ENCODE measurements at places on chromosomes 5 and 9. TPM values are rescaled to one million over a fixed set of nuclear protein-coding genes. Genes with fewer than 3 reads are reported as not detected.

Gene RPS23
- polyA plus RNA-seq, result 1,380 TPM

Gene ACTBL2
- not detected for polyA plus RNA-seq

Gene CCT5
- 81.7 TPM for polyA plus RNA-seq

Gene DDX4
- polyA plus RNA-seq, result not detected

Gene QSOX2
- 2.6 TPM for polyA plus RNA-seq
